ENCODE measurements at places on chromosomes 2 and 18. TPM values are rescaled to one million over a fixed set of nuclear protein-coding genes. Genes with fewer than 3 reads are reported as not detected.
A peak's percentile ranks its signal among the peaks of the same experiment; 100 is the strongest.

DNA sequence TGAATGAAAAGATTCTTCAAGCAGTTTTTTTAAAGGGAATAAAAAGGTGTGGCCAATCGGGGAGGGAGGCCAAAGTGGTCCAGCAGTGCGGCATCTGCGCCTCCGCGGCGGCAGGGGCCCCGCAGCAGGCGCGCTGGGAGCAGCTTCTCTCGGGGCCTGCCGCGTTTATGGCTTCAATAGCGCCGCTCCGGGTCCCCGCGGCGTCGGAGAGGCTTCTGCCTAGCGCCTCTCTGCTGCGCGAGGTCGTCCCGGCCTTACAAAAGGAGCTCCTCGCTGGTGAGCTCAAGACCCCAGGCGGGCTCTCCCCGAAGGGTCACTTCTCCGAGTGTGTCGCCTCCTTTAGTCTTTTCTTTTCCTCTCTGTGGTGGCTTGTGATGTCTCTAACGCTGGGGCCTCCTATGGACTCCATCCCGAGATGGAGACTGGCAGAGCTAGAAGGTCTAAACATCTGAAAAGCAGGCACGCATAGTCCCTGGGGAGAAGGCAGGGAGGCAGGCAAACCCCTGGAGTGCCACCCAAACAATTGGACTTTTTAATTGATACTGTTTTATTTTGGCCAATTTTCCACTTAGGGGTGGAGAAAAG is 67.1 kb downstream of the SUMO1 start:
- peak; percentile 46 for ATAC-seq

- ATAC-seq = no peak
Measured at GRCh38 chr2:101398116-101398821, 11.0 kb upstream of the CREG2 start.

- peak; percentile 78 for ATAC-seq
Measured at GRCh38 chr2:96869281-96869821, 529 bp downstream of the SEMA4C start.

DNA sequence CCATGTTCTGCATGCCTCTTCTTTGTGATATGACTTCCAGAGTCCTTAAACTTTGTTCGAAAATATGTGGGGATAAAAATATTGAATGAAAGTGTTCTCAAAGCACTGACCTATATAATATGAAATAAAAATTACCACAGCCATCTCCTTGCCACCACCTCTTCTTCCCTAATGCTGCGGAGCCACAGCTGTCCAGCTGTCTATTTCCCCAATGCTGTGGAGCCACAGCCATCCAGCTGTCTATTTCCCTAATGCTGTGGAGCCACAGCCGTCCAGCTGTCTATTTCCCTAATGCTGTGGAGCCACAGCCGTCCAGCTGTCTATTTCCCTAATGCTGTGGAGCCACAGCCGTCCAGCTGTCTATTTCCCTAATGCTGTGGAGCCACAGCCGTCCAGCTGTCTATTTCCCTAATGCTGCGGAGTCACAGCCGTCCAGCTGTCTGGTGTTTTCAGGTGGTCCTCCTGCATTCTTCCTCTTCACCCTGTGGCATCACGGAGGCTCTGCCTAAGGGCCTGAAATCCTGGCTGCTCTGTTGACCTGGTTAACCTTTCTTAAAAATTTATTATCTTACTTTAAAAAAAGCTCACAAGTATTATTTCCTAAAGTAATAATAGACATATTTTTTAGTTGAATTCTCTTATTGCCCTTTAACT is 266.1 kb upstream of the MEX3C start:
- no peak for ATAC-seq

- ATAC-seq = peak; percentile 22
Measured at GRCh38 chr18:26574958-26575864, 26.9 kb upstream of the KCTD1 start.

Gene CSRNP3
- 3.7 TPM for total RNA-seq

DNA sequence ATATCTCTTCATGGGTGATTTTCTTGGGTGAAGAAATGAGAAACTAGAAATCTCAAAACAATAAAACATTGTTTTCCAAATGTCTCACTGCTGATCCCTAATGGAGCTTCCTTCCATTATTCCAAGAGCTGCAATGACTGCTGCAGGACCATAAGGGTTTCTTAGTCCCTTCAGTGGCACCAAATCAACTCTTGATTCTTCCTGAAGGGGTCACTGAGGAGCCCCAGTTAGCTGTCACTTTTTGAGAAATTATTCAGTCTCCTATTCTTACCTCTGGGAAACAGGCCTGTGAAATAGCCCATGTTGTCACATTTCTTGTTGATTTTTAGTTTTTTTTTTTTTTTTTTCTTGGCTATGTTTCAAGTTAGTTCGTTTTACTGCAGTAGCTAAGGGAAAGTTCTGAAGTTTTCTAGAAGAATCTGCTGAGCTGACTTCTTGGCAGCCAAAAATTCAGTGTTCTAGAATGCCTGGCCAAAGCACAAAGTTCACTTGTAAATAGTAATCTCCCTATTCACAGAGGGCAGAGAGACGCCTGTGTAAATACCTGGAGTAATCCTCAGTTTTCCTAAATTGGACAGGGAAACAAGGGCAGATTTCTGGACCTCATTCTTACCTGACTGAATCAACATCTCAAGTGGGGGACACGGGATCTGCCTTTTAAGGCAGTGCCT is 480.0 kb downstream of the RIT2 start:
- no peak for ATAC-seq

Measured in gastroesophageal sphincter (tissue), 4 donors.